ENCODE measurements at places on chromosomes 11 and 22.

GRCh38 chr22:48961705-48962104 lies 866.0 kb downstream of the BRD1 start:
- no peak for DNase-seq

- DNase-seq, result no peak
These were observed 55.0 kb downstream of the CASP12 start for GRCh38 chr11:104843150-104843836.

GRCh38 chr22:43828998-43829782 lies 17.1 kb upstream of the EFCAB6 start:
- DNase-seq, result no peak

GRCh38 chr22:39175353-39176142 lies 23.1 kb upstream of the CBX7 start:
- no peak for DNase-seq

- DNase-seq, result no peak
These were observed 22.5 kb downstream of the KRTAP5-5 start for GRCh38 chr11:1652026-1652425.
